ENCODE measurements at places on chromosomes 7 and 10.

DNA sequence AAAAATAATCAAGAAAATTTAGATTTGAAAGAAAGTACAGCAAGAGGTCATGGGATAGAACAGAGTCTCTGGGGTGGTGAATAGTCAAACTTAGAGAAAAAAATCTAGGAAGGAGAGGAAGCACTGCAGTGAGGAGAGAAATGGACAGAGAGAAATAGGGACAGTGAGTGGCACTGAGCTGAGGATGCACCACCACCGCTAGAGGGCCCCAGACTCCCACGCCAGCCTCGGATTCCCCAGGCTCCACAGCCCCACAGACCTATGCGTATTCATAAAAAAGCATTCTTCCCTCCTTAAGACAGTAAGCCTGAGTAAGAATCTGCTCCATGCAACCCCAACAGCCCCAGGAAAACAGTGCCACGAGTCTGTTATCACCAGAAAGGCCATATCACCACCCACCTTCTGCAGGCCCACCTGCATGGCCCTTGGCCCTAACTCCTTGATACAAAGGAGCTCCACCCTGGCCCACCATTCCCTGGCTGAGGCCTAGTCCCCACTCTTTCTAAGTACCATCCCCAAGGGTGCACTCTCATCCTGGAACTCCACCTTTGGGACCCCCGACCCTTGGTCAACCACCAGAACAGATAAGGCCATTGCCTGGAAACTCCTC, 91.0 kb downstream of the ALOX5 start:
- DNase-seq: peak; percentile 66

DNA sequence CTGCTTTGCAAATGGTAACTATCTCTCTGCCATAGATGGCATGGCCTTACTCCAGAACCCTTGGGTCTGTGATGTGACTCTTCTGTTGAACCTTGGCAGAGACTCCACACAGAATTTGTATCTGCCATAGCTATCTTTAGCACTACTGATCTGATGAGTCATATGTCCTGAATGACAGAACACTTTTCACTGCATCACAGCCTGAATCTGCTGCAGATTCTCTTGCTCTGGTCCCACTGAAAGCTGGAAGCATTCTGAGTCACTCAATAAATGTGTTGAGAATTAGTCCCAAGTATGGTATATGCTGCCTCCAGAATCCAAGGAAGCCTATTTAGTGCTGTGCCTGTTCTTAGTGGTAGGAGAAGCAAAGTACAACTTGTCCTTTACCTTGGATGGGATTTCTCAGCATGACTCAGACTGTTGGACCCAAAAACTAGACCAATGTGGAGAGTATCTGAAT, 39.5 kb upstream of the ANKRD1 start:
- no peak for DNase-seq

- no peak for DNase-seq
Observed at GRCh38 chr7:2638224-2638991, 6.6 kb downstream of the TTYH3 start.

- no peak for DNase-seq
Observed at GRCh38 chr7:98210513-98211220, 572 bp upstream of the BHLHA15 start.

- no peak for DNase-seq
Observed at GRCh38 chr7:131843898-131844331, 287.5 kb upstream of the PODXL start.

- no peak for DNase-seq
Observed at GRCh38 chr7:11846361-11846955, 14.5 kb upstream of the THSD7A start.

DNA sequence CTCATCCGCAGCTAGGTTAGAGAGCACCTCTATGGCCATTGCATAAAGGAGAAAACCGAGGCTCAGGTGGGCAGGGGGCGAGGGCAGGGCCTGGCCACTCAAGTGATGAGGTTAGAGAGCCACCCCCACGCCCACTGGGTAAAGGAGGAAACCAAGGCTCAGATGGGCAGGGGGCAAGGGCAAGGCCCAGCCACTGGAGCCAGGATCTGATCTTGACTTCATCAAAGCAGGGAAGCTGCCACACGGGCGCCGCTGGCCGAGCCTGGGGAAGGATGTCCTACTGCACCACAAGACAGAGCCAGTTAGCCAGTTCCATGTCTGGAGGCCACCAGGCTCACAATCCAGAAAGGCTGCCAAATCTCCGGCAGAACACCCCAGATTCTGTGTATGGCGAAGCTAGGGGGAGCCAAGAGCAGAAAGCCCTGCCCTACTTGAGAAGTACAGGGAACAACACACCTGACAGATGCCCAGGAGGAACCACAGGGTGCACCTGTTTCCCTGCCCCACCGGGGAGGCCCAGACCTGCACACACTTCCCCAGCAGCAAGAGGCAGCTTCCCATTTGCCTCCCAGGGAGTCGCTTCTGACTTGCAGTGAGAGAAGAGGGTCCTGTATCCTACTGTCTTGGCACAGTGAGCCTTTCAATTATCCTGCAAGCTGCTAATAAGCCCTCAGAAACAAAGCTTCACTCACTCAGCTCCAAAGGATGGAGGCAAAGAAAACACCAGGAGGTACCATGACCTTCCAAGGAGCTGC, 101.9 kb downstream of the TNS3 start:
- DNase-seq: no peak

DNA sequence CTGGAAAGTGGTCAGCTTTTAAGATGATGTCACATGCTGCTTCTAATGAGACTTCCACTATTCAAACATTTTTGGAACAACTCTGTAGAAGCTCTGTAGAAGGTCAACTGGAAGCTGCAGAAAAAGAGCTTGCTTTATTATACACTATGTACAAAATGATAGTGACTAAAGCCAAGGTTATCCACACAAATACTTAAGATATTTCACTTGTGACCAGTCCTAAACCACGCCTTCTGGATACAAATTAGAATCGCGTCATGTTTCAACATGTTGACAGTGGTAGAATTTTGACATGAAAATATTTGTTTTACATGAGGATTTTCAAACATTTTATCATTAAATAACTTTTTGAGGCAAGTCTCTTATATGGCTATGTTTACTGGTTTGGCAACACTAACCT, 499.6 kb upstream of the PHF14 start:
- no peak for DNase-seq

- DNase-seq: peak; percentile 38
Observed at GRCh38 chr10:63376560-63377304, 89.0 kb downstream of the JMJD1C start.

DNA sequence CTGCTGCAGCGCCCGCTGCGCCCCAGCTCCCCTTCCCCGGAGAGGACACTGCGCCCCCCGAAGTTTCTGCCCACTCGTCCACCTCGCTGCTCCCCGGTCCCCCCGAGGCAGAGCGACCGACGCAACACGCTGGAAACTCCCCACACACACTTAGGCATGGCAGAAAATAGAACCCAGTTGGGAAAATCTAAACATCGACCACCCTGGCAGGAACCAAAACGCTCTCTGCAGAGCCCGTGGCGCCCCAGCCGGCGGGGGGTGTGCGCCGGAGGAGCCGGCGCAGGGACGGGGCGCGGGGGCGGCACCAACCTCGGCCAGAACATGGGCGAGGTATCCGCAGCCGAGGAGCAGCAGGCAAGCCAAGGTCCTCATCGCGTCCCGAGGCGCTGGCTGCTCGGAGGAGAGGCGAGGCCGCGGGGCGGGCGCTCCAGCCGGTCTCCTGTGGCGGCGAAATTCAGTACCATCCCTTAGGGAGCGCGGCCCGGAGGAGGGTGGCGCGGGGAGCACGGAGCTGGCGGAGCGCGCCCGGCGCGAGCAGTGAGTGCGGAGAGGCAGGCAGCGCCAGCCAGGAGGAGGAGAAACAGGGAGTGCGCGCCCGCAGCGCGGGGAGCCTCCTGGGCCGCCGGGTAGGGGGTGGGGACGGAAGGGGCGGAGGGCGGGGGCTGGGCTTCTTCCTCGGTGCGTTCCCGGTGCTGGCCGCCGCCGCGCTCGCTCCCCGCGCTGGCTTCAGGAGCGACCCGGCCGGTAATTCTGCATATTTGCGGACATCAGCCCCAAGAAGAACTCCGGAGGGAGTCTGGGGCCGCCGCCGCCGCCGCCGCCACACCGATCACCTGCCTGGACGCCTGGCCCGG, 789 bp downstream of the PDGFA start:
- no peak for DNase-seq

- no peak for DNase-seq
Observed at GRCh38 chr7:54080971-54081370, 461.2 kb upstream of the VSTM2A start.

DNA sequence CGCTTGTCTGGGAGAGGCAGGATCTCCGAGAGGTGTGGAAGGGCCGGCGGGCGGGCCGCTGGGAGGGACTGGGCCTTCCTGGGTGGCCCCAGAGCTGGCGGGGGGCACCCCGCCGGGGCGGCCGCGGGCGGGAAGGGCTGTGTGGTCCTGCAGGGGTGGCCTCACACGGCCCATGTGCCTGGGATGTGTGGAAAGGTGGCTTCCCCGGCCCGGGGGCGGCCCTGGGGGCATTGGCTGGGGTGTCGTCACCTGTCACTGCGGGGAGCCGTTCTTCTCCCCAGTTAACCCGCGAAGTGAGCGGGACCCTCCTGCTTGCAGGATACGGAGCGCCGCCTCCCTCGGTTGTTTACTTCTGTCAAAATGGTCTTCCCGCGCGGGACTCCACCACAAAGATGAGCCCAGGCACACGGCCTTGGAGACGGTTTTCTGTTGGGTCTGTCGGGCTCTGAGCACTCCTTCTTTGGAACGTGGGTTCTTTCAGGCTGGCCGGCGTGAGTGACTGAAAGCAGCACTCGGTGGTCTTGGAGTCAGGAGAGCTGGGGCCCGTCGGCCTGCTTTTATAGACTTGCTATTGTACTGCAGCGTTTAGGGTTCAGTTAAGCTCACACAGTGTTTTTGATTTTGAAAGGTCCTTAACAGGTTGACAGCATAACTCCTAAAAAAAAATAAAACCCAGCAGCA, 700 bp downstream of the SMC3 start:
- peak; percentile 61 for DNase-seq

GRCh38 chr7:68107261-68107660, 1110.6 kb downstream of the TYW1 start:
- no peak for DNase-seq

GRCh38 chr7:129612112-129613015, 844 bp downstream of the NRF1 start:
- DNase-seq: peak; percentile 24

DNA sequence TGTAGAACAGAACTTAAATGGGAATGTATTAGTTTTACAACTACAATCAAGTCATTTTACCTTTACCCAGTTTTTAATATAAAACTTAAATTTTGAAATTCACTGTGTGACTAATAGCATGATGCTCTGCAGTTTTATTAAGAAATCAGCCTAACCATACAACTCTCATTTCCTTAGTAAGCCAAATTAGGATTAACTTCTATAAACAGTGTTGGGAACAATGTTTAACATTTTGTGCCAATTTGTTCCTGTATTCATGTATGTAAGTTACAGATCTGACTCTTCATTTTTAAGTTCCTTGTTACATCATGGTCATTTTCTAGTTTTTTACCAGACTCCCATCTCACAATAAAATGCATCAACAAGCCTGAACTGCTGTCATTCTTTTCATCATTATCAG, 209.8 kb downstream of the ZEB1 start:
- no peak for DNase-seq

GRCh38 chr10:31124852-31125251, 93.2 kb upstream of the ZNF438 start:
- no peak for DNase-seq

DNA sequence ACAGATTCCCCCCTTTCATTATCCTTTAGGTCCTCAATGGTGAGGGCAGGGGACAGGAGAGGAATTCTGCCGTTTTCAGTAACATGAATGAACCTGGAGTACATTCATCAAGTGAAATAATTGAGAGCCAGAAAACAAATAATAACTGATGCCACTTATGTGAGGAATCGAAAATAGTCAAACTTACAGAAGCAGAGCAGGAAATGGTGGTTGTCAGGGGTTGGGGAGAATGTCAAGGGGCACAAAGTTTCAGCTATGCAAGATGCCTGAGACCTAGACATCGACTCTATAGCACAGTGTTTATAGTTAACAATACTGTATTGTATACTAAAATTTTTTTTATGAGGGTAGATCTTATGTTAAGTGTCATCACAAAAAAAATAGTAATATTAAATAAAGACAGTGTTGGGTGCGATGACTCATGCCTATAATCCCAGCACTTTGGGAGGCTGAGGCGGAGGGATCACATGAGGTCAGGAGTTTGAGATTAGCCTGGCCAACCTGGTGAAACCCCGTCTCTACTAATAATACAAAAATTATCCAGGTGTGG, 1219.8 kb downstream of the GATA3 start:
- DNase-seq: no peak

- DNase-seq: no peak
Observed at GRCh38 chr7:159033956-159034355, 110.7 kb downstream of the VIPR2 start.

- DNase-seq: no peak
Observed at GRCh38 chr10:13773496-13774170, 186.9 kb downstream of the PRPF18 start.

DNA sequence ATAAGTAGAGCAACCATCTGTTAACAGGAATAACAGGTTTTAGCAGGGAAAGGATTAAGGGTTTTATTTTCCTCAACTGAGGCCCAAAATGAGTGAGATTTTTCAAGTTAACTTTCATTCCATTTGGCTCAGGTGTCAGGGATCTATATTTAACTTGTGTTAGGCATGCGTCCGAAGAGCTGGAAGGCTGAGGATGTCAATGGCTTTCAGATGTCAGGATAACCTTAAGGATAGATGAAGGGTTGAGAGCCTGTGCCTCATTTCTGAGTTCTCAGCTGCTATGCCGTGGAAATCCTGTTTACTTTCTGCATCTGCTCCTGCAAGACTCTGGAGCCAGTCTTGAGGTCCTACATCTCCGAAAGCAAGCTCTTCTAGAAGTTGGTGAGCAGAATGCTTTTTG, 36.4 kb upstream of the CD36 start:
- DNase-seq: no peak

- DNase-seq: no peak
Observed at GRCh38 chr7:38699471-38699870, 68.3 kb upstream of the AMPH start.

DNA sequence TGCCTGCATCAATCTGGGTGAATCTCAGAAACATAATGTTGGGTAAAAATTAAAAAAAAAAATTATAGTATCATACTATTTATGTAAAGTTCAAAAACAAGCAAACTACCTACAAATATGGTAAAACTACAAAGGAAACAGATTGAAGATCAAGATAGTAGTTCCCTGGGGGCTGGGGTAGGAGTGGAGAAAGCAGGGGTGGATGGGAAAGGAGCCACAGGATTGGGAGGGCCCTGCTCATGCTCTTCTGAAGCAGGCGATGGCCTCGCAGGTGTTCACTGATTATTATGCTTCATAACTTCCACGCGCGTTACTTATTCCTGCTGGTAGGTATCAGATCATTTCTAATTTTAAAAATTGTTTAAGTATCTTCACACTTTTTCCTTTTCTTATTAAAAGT, 96.0 kb upstream of the GATA3 start:
- DNase-seq: no peak

GRCh38 chr7:151381348-151382078, 28.3 kb downstream of the WDR86 start:
- DNase-seq: peak; percentile 85

GRCh38 chr10:14571866-14572507, 202.7 kb downstream of the FAM107B start:
- DNase-seq: no peak

DNA sequence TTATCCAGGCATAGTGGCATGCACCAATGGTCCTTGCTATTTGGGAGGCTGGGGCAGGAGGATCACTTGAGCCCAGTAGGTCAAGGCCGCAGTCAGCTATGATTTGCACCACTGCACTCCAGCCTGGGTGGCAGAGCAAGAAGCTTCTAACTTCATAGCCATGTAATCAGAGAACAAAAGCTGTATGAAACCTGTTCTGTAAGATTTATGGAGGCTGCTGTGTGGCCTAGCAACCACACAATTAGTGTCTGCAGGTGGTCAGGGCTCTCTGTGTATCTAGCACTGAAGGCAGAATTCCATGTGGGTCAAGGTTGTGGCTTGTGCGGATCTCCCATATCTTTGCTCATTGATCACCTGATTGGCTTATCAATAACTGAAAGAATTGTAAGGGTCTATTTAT, 221.5 kb upstream of the FOXK1 start:
- DNase-seq: no peak
